ENCODE measurements at places on chromosomes 7 and 10. TPM values are rescaled to one million over a fixed set of nuclear protein-coding genes. Genes with fewer than 3 reads are reported as not detected.

CRYGN gene
- 0.50 TPM for total RNA-seq

DLX6 gene
- not detected for total RNA-seq

DNA sequence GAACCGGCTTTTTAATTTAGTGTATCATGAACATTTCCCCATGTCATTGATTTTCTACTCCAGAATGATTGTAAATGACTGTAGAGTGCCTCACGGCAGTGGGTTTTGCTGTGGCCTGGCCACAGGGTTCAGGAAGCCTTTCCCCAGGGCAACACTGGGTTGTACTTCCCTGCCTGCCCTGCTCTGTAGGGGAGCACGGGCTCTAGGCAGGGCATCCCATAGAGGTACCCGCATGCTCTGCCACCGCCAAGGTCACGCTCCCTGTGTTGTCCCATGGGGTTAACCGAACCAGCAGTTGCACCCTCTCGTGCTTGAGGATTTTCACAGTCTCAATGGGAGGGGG, 63.8 kb downstream of the BPGM start:
- no peak overlapping the region for H3K4me3 ChIP-seq
- DNase-seq: no peak
- H3K27ac ChIP-seq: no peak overlapping the region
- H3K4me1 ChIP-seq: peaks cover 3% of the 10 kb centered on the region

- H3K4me1 ChIP-seq: no peaks in the 10 kb centered on the region
- H3K27ac ChIP-seq: no peak overlapping the region
- no peak for DNase-seq
These were observed 495.6 kb downstream of the RPS24 start for GRCh38 chr10:78529262-78529661.

Data from fibroblast of lung (primary cell).